ENCODE measurements at places on chromosomes 7 and 10.
A peak's percentile ranks its signal among the peaks of the same experiment; 100 is the strongest.

DNA sequence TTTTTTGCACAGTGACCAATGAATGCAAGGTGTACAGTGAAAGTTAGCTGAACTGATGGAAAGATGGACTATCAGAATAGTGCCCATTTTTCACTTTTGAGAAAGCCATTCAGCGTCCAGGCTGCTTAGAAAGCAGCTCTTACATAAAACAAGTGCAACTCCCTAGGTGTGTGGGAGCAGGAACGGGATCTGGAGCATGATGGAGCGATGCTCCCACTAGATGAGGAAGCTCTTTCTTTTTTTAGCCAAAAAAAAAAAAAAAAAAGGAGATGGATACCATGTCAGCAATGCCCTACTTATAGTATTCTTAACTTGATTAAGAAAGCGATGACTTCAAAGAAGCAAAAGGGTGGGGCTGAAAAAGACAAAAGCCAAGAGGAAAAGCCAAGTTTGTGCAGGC lies 925.5 kb downstream of the GATA3 start:
- no peak for DNase-seq

DNA sequence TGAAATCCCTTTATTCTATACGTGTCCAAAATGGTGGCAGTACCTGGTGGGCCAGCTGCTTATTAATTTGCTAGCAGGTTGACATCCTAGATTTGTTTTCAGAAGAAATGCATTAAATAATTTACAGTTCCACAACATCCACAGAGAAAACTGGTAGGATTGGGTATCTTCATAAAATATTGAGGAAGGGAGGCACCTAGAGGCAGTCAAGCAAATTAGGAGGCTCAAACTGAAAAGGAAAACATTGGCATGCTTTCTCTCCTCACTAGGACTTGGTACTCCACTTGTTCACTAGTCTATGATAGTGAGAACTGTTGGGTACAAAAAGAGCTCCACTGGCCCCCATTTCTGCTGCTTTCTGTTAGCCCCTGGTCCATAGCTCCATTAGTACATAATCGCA lies 18.3 kb upstream of the LRGUK start:
- no peak for DNase-seq

GRCh38 chr7:159323359-159323758 lies 178.7 kb upstream of the VIPR2 start:
- DNase-seq: no peak

- no peak for DNase-seq
Measured at GRCh38 chr7:24820730-24821044, 63.4 kb upstream of the GSDME start.

GRCh38 chr7:79507131-79507530 lies 53.7 kb upstream of the MAGI2 start:
- no peak for DNase-seq

DNA sequence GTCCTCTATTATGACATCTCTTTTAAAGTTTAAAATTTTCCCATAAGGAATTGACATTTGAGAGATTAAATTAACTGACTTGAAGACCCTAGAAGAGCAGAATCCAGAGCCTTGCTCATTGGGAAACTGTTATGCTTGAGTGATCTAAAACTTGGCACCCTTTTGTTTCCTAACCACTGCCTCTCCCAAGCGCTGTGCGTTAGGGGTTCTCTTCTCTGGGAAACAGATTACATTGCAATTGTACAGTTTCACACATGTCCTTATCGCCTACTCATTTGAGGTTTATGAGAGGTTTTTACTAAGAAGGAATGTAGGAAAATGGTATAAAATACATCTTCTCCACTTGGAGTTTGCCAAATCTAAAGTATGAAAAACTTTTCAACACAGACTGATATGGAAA lies 126.8 kb upstream of the AMPH start:
- no peak for DNase-seq

DNA sequence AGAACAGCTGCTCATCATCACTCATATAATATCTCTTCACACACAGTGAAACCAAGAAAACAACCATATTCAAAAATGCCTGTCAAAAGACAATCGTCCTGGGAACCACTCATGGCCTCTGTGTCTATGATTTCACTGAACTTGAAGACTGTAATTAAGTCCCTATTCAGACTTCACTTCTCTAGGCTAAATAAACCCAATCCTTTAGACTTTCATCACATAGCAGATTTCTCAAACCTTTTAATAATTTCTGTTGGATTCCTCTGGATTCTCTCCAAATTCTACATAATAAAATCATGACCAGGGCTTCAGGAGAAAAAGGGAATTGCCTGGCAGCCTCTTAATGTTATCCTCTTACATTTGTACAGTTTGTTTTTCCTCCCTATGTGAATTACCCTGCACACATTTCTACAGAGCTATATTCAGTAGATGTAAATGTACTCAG lies 201.1 kb downstream of the LRRN3 start:
- no peak for DNase-seq

DNA sequence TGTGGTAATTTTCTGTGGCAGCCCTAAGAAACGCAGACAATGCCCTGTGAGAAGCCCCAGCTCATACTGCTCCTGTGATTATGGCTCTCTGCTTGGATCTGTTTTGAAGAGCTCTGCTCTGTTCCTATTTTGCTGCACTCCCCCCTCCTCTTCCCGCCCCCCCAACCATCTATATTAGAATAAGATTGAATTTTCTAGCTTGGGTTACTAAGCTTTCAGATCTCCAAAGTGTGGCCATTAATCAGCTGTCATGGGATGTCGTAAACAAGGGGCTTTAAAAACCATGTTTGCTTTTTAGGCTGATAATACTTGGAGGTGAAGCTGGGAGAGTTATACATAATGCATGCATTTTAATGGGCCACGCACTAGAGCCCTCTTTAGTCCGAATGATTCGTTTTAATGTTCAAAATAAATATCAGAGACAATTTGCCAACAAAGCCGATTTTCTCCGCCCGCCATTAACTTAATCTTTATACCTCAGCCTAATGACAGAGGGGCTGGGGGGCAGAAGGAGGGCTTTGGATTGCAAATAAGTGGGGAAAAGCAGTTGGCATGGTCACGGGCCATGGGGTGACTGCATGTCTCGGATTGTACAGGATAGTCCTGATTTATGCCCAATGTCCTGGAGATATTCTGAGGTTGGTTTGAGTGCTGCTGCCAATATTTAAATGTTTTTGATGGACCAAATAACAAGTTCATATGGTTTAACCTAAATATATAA lies 165.5 kb downstream of the RPS24 start:
- DNase-seq: no peak

DNA sequence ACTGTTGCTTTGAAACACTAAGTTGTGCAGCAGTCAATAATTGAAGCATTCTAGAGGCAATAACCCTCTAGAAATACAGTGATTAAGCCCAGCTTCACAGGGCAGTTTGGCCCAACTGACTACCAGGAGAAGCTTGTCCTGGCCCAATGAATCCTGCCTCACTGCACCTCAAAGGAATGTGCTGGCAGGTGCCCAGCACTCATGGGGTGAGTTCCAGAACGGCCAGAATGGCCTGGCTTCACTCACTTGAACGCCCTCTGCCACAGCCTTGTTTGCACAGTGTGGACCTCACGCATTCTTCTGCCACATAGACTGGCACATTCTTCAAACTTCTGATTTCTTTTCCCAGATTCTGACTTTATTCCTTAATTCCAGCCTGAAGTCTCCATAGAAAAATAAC lies 6.6 kb upstream of the ITIH2 start:
- DNase-seq: peak; percentile 12

DNA sequence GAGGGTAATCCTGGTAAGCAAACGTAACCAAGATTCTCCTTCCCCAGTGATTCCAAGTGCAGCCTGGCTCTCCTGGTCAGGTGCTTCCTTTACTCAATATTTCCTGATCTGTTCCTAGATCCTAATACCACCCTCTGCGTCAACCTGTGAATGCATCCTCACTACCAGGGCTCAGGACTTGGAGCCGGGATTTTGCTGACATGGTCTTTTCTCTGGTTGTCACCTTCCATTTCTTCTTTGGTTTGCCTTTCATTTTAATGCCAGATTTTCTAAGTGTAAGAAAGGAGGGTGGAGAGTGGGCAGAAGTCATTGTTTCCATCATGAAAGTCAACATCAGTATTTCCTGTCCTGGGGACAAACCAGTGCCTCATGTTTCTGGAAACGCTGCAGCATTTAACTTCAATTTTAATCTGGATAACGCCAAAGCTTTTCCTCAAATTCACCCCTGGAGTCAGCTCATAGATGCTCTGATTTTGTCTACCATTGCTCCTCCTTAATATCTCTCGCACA lies 210.4 kb upstream of the ZNF32 start:
- no peak for DNase-seq

- no peak for DNase-seq
Measured at GRCh38 chr10:59073456-59074053, 102.9 kb upstream of the PHYHIPL start.

- DNase-seq: no peak
Measured at GRCh38 chr10:182441-183201, 47.4 kb downstream of the ZMYND11 start.

DNA sequence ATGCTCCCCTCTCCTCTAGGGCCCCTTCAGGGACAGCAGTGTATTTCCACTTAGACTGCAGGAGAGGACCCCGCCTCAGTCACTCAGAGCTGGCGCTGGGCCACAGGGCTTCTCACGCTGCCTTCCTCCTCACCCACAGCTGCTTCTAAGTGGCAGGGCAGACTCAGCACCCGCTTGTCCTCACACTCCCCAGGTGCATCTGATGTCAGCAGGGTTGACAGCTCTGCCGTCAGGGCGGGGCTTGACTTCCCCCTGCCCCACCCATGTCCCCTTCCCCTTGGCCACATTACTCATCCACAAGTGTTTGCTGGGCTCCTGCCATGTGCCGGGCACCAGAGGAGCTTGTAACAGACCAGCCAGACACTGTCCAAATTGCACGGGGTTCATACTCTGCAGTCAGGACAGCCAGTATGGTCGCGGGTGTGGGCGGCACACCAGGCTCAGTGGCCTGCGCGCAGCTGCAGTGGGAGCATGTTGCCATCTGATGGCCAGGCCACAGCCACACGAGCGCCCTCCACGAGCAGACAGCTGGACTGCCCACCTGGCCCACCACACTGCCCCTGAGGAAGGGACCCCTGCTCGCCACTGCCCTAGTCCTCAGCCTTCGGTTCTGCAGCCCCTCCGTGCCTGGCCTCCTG lies 29.3 kb upstream of the TTYH3 start:
- DNase-seq: peak; percentile 31

DNA sequence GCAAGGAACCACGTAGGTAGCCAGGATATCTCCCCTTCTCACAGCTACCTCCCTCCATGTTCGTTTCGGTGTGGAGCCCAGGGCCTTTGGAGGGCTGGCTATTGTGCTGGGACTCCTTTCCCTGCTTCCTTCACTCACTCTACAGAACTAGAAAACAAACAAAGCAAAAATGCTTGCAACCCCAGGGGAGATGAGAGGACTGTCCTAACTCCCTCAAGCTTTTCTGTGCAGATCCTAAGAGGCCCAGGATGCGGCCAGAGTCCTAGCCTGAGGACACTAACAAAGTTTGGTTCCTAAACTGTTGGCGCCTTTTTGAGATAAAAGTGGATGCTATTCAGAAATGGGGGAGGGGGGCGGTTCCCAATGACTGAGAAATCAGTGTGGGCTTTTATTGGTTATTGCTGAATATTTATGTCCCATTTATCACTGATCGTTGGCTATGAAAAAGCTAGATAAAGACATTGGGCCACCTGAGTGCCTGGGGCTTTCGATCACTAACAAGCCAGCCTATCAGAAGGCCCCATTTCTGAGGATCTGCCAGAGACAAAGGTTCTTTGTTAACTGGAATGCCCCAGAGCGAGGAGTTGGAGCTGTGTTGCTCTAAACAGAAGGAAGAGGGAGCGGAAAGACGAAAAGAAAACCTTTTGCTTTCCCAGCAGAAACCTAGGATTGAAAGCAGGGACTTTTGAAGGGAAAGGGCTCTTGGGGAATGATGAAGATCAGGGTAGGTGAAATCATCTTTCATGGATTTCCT lies 95.2 kb upstream of the EGR2 start:
- DNase-seq: no peak

- DNase-seq: no peak
Measured at GRCh38 chr7:40542982-40543741, 408.4 kb downstream of the SUGCT start.

GRCh38 chr10:71068861-71069271 lies 143.5 kb upstream of the UNC5B start:
- DNase-seq: peak; percentile 83

DNA sequence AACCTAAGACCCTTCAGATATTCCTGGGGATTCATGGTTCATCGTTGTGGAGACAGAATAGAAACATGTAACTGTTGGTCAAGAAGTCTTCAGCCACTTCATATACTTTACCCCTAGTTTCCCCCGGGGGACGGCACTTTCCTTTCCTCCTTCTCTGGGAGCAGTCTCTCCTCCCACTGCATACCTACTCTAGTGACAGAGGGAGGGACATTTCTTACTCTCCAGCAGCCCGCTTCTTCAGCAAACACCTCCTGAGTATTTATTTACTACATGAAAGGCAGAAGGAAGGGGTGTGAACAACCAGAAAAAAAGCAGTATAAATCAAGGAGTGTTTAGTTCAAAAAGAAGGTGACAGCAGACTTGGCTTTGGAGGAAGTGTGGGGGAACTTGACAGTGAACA lies 69.0 kb downstream of the LHFPL3 start:
- no peak for DNase-seq

DNA sequence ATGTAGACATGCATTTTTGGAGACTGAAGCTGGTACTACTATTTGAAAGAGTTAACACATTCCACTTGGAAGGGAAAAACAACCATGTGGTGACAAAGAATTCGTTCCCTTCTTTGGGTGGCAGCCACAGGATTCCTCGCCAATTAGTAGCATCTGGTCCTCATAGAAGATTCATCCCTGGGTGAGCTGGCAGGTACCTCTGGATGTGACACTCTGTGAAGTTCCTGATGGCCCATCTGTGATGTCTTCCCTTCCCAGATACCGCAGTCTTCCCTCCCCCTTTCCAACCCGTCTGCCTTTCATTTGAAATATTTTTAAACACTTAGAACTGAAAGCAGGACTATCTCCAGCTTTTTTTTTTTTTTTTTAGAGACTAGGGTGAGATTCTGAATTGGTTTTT lies 569.5 kb downstream of the TYW1 start:
- DNase-seq: no peak

- no peak for DNase-seq
Measured at GRCh38 chr7:92325173-92325572, 79.4 kb downstream of the ANKIB1 start.

- peak; percentile 74 for DNase-seq
Measured at GRCh38 chr7:44308596-44309270, 16.7 kb downstream of the CAMK2B start.

GRCh38 chr10:3727268-3727667 lies 57.7 kb downstream of the KLF6 start:
- DNase-seq: no peak

- DNase-seq: no peak
Measured at GRCh38 chr7:133861876-133862275, 265.3 kb upstream of the LRGUK start.

DNA sequence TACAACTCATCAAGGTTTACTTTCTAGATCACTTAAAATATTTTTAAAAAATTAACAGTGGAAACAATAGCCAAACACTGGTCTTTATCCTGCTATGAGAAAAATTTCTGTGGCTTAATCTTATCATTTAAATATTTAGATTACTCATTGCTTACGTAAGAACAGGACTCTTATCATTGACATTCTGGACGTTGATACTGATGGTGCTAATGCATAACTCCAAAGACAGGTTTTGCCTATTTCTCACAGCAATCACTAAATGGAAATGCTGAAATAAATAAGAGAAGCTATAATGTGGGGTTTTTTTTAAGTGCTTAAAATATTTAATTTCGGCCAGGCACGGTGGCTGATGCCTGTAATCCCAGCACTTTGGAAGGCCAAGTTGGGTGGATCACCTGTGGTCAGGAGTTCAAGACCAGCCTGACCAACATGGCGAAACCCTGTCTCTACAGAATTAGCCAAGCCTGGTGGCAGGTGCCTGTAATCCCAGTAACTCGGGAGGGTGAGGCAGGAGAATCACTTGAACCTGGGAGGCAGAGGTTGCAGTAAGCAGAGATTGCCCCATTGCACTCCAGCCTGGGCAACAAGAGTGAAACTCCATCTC lies 195.0 kb downstream of the HGF start:
- no peak for DNase-seq
